ENCODE measurements at places on chromosomes 2 and 18.

- DNase-seq, result no peak
Measured at GRCh38 chr2:94881070-94881469, 9.8 kb downstream of the TEKT4 start.

DNA sequence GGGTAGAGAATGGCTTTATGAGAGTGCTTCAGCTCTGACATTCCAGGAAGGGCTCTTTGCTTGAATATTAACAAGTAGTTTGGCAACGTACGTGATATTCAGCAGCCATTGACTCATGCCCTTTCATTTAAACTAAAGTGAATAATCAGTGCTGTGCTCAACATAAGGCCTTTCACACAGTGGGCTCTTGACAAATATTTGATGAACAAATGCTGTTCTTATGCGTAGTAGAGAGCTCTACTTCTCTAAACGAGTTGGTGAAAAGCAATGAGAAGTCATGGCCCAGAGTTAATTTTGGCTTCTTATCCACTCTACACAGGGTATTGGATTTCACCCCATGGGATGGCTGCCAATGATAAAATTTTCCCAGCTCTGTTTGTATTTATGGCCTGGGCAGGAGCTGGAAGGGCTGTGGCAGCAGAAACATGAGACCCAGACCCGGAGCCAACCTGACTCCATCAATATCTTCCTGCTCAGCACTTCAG lies 338.9 kb downstream of the CCDC85A start:
- DNase-seq, result no peak

- no peak for DNase-seq
Measured at GRCh38 chr18:79749251-79750191, 48.2 kb upstream of the KCNG2 start.

- DNase-seq, result peak; percentile 59
Measured at GRCh38 chr18:80103231-80103630, 5.8 kb upstream of the ADNP2 start.

DNA sequence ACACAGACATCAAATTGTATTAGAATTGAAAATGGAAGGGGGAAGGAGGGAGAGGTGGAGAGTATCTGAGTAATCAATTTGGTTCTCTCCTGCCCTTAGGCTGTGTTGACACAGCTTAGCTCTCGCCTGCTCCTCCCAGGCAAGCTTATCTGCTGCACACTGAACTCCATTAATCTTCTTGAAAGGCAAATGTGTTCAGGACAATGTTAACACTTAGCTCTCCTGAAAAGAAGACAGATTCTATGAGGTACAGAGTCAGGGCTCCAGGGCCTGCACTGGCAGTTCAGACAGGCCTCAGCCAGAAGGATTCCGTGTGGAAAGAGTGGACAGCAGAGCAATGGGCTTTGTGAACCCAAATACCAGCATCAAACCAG lies 430.0 kb upstream of the TNP1 start:
- no peak for DNase-seq

GRCh38 chr2:130810490-130810889 lies 26.2 kb upstream of the ARHGEF4 start:
- DNase-seq, result no peak

GRCh38 chr2:161245671-161246070 lies 62.6 kb upstream of the PSMD14 start:
- no peak for DNase-seq

- no peak for DNase-seq
Measured at GRCh38 chr2:70557171-70557838, 3.7 kb upstream of the TGFA start.

DNA sequence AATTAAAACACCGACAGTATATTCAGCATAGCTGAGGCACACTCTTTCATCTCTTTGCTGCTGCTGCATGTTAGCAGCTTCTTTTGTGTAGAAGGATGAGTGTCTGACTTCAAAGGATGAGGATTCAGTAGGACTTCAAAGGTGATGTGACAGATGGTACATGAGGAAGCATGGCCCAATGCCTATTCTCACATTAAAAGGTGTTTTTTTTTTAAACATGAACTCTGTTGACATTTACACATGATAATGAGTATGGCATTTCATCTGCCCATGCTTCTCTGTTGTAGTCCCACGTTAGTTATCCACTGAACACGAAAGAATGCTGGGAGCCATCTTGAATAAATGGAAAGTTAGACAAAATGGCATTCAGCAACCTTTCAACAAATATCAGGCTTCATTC lies 1950.8 kb upstream of the PIK3C3 start:
- DNase-seq, result no peak

DNA sequence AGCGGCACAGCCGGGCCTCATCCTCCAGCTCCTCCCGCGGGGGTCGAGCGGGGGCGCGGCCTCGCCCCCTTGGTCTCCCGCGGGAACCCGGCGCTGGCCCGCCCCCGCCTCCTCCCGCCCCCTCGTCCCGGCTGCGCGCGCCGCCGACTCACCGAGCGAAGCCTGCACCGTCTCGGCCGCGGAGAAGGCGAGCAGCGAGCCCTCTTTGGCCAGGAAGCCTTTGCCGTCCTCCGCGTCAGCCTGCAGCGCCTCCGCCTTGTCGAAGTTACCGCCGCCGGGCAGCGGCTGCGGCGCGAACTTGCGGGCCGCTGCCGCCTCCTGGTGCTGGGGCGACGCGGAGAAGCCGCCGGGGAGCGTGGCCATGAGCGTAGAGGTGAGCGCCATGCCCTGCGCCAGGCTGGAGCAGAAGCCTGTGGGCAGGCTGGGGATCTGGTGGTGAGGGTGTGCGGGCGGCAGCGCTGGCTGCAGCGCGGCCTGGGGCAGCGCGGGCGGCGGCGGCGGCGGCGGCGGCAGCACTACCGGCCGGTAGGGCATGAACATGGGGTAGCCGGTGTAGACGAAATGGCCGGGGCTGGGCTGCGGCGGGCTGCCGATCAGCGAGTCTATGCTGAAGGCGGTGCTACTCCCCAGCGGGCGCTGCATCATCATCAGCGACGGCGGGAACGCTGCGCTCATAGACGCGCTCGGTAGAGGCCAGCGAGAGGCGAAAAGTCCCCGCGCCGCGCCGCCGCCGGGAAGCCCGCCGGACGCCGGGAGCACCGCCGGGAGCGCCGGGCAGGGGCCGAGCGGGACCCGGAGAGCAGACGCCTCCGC lies 683 bp downstream of the GBX2 start:
- no peak for DNase-seq

- no peak for DNase-seq
Measured at GRCh38 chr18:62766266-62766665, 50.9 kb downstream of the PHLPP1 start.

- no peak for DNase-seq
Measured at GRCh38 chr2:58221909-58222308, 19.2 kb downstream of the FANCL start.

GRCh38 chr2:174078275-174078674 lies 113.1 kb upstream of the SP3 start:
- no peak for DNase-seq

DNA sequence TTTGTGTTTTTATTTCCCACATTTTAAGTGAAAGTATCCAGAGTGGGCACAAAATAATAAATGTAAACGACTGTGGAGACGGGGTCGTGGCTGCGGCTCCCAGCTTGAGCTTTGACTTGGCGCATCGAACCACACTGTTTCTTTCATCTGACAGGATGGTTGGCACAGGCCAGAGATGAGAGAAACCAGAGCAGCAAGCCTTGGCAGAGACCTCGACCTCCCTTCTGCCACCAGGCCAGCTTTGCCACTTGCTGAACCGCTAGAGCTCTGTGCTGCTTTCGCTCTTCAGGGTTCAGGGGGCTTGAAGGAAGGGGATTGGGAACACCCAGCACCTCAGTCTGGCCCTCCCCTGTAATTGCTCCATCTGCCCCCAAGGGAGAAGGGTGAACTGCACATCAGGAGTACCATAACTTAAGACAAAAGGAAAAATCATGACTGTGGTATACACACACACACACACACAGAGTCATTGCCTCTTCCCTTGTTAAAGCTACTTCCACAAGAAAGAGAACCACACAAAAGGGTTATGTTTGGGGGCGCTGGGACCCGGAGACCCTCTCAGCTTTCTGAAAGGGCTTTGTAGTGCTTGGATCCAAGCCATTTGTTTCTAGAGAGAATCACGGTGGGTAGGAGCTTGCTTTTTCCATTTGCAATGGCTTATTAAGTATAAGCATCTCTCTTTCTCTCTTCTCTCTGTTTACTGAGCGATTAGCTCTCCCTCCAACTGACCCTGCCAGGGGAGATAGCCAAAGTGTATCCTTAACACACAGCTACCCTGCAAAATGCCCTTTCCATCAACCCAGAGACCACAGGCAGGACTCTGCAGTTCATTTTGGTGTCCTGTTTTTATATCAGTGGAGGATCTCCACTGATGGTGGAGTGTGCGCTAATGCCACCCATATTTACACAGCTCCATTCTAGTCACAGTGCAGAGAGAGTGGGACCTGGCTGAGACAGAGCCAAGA lies 23.0 kb downstream of the POU3F3 start:
- no peak for DNase-seq

- DNase-seq, result no peak
Measured at GRCh38 chr2:124911560-124911959, 886.5 kb downstream of the CNTNAP5 start.

DNA sequence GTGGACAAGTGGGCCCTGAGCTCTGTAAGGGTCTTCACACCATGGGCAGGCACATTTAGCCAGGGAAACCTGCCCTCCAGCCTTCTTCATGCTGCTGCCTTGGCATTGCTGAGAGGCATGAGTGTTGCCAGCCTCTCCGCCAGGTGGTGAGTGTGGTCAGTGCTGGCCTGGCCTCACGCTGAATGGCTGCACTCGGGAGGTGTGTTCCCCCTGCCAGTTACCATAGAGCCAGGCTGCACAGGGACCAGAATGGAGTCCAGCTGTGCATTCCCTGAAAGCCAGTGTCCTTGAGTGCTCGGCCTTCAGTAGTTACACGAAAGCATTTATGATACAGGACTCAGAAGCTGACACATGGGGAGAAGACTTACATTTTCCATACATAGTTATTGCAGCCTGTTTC lies 139.7 kb downstream of the ATP9B start:
- DNase-seq, result no peak

- no peak for DNase-seq
Measured at GRCh38 chr2:86140969-86141392, 34.9 kb downstream of the PTCD3 start.

DNA sequence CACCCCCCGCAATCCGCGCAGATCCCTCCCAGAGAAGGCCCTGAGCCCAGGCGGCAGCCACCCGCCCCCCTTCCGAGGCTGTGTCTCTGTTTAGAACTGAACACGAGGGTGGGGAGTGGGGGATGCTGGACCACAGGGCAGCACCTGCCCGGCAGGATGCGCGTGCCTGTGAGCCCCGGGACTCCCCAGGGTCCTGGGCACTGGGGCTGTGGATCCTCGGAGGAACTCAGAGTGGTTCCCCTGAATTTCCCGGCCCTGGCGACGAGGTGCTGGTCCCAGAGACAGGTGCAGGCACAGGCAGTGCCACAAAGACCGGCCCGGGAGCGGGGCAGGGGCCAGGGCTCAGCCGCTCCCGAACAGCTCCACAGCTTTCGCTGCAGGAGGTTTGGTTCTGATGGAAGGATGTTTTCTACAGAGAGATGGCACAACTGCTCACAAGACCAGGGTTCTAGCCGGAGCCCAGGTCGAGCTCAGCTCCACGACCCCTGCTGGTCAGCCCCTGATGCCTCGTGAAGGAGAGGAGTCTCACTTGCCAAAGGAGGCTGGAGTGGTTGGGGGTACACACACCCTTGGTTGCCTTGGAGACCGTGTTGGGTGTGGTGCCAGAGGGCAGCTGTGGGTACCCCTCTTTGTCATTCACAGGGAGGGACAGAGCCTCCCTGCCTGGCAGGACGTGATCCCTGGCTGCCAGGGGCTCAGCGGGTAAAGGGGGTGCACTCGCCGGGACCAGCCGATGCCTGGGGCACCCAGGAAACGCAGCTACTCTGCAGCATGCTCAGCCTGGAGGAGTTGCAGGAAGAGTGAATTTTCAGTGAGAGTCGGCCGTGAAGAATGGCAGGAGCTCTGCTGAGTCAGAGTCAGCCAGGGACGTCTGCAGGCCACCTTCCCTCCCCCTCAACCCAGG lies 4.4 kb upstream of the NEU4 start:
- DNase-seq, result peak; percentile 59

DNA sequence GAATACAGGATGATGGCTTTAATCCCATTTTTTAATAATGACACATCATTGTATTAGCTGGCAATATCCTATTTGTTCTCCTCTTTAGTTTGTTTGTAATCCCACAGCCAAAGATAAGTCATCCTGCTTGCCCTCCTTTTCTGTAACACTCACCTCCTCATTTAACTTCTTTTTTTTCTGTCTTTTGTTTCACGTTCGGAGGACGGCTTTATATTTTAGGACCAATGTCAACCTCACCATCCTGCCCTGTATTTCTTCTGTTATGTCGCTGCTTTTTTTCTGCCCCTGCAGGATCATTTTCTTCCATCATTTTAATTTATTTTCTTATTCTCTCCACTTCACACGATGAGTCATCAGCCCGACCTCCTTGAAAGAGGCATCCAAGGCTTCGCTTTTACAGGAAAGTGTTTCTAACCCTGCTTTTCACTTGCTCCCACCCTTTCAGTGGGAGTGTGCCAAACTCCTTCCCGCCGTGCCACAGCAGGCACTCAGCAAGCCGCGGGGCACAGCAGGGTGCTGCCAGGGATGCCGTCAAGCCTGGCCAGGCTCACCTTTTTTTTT lies 11.4 kb downstream of the RAB31 start:
- DNase-seq, result peak; percentile 75

DNA sequence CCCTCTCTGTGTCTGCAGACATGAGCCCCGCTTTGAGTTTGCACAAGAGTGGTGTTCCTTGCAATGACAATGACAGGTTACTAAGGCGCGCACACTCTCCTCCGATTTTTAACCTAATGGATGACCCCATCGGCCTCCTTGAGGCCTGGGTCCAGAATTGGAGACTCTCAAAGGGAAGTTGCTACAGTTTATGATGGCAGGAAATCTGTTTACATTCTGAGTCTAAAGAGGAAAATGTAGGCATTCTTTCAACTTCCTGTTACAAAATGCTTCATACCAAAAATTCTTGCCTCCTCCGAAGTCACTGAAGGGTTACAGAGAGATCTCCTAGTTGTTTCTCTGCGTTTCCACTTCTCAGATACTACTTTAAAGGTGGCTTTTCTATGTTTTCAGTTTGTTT lies 225.3 kb upstream of the AGAP1 start:
- peak; percentile 54 for DNase-seq

DNA sequence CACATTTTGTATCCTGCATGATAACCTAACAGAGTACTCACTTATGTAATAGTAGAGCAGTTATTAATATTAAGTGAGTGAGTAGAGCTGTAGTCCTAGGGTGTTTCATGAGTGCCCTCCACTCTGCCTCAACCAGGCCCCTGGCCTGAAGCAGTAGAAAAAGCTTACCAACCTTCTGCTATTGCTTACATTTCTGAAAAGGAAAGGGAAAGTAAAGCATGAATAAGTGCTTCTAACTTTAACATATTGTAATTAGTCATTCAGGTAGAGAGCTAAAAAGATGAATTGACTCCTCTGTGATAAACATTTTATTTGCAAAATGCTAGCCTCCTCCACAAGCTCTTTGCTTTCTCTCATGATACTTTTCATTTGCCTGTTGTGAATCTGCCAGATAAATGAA lies 94.7 kb upstream of the RPE start:
- DNase-seq, result no peak

DNA sequence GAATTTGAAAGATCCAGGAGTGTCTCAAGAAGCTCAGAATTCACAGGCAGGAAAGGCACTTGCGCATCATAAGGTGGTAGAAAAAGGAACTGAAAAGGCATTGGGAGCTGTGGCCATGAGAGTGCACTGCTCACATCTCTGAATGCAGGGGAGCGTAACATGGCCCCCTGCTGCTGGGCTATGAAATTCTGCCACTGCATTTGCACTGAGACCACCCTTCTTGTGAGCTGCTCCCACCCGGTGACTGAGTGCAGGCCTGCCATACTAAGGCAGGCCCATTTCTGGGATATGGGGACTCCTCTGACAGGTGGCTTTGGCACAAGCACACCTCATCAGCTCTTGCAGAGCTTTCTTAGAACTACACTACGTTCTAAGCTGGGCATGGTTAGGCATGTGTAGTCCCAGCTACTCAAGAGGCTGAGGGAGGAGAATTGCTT lies 25.3 kb upstream of the STARD7 start:
- DNase-seq, result no peak
